ENCODE measurements at places on chromosomes 11 and 22.
A peak's percentile ranks its signal among the peaks of the same experiment; 100 is the strongest.

GRCh38 chr11:12207384-12208150, 97.2 kb downstream of the MICAL2 start:
- peak; percentile 86 for DNase-seq

- no peak for DNase-seq
These were observed 31.7 kb upstream of the TMEM135 start for GRCh38 chr11:87006035-87006434.

DNA sequence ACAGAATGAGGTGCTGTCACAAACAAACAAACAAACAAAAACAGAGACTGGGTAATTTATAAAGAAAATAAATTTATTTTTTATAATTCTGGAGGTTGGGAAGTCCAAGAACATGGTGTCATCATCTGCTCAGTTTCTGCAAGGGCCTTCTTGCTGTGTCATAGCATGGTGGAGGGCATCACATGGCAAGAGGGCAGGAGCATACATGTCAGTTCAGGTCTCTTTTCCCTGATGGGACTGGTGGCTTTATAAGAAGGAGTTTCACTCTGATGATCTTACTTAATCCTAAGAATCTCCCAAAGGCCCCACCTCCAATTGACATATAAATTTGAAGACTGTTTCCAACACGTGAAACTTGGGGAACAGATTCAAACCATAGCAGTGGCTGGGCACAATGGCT, 135.7 kb downstream of the NECTIN1 start:
- no peak for DNase-seq

DNA sequence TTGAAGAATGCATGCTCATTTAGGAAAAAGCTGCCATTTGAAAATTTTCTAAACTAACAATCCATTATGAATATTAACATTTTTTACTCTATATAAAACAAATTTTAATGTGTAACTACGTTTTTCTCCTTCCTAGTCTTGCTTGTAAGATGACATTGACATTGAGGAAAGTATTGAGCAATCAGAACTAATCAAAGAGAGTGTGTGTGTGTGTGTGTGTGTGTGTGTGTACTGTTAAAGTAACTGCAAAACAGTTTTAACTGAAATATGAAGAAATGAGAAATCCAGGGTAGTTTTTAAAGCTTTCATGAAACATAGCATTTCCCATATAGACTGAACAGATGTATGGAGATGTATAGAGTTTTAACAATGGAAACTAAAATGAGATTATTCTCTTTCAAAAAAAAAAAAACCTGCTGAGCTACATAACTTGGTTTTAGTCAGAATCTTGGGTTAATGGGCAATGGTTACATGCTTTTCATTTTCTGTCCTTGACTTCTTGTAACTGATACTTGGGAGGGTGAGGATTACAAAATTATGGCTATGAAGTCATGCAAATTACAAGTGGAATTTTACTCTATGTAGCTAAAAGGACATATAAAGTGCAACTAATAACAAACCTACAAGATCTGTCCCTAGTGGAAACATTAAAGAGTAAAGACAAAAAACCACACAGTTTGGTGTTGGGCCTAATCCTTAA, 2.0 kb downstream of the PDGFD start:
- DNase-seq: peak; percentile 11

DNA sequence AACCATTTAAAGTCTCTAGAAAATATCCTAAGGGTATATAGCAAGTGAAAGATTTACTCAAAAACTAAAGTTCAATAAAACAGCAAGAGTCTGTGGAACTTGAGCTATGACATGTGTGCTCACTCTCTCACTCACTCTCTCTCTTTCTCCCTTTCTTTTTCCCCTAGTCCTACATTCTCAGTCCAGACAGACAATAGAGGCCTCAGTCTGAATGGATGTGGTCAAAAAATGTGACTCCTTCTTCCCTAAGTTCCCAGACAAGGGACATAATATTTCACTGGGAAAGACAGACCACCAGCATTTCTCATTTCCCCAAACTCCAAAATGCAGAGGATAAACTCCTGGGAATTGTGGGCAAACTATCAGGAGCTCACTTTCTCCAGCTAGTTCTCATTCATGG, 17.6 kb upstream of the APLNR start:
- DNase-seq: no peak
